ENCODE measurements at places on chromosomes 2 and 18.

GRCh38 chr2:12705230-12705629, 11.5 kb upstream of the TRIB2 start:
- no peak for DNase-seq

DNA sequence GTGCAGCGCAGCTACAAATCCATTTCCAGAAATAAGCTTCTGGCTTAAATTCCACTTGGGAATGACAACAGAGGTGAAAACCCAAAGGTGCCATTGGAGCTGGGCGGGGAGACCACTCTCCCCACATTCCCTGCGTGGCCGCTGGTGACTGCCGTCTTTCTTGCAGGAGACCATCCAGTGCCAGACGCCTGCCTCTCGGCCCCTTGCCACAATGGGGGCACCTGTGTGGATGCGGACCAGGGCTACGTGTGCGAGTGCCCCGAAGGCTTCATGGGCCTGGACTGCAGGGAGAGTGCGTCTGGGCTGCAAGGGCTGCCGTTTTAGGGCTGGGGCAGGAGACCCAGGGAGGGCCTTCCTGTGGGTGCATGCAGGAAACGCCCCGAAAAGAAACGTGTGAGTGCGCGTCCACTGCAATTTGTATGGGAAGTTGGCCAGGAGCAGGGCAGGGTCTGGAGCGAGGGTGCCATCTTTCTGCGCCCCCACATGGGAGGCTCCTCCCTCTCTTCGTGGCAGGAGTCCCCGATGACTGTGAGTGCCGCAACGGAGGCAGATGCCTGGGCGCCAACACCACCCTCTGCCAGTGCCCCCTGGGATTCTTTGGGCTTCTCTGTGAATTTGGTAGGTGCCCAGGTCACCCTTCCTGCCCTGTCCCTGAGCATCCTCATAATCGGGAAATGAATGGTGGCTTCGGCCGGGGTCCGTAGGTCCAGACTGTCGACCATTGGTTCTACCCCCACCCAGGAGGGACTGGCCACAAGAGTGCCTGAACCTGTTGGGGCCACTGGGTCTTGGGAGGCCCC, 49.9 kb downstream of the SNED1 start:
- no peak for DNase-seq

DNA sequence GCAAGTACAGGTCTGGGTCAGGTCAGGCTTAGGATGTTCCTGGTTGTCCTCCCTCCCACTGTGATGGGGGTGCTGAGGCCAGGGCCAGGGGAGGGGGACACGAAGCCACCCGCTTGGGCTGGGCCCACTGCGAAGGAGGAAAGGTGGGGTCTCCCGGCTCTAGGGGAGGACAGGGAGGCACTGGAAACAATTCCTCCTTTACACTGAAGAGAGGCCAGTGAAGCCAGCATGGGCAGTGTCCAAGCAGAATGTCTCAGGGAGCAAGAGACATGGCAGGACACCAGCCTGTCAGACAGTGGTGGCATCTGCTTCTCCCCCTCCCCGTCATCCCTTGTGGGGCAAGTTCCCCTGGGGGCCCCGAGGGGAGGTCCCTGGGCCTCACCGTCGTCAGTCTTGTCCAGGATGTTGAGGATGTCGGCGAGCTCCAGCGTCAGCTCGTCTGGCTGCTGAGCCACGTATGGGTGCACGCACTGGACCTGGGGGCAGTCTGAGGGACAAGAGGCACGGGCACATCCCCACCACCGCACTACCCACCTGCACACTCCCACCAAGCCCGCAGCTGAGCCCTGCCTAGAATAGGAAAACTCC, 10.8 kb downstream of the SNORC start:
- DNase-seq, result no peak

DNA sequence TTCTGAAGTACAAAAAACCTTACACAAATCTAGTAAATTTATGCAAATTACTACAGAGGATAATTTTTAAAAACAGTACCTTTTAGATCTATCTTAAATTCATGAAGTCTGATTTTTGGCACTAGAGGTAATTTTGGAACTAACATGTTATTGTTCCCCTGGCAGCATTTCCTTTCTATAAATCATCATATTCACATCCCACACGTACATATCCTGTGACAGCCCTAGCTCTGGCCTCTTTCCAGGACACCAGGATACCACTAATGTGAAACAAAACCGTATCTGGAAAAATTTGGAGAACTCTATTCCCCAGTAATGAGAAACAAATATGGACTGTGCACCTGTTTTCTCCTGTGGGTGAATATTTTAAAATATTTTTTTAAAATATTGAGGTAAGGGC, 14.0 kb upstream of the BIRC6 start:
- no peak for DNase-seq

DNA sequence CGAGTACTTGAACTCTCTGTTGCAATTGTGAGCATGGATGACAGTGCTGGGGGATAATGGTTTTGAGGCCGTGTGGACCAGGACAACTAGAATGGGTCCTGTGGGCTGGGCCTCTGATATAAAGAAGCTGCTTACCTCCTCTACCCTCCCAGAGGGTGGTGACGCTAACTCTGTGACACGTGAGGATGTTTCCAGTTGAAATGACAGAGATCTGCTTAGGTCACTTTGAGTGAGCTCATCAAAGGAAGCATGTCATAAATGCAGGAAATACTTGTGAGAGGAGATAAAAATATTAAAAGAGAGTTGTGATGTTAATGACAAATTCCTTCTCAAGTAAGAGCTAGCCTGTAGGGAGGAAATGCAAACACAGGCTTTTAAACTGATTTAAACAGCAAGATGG, 16.4 kb downstream of the RMC1 start:
- DNase-seq, result no peak

DNA sequence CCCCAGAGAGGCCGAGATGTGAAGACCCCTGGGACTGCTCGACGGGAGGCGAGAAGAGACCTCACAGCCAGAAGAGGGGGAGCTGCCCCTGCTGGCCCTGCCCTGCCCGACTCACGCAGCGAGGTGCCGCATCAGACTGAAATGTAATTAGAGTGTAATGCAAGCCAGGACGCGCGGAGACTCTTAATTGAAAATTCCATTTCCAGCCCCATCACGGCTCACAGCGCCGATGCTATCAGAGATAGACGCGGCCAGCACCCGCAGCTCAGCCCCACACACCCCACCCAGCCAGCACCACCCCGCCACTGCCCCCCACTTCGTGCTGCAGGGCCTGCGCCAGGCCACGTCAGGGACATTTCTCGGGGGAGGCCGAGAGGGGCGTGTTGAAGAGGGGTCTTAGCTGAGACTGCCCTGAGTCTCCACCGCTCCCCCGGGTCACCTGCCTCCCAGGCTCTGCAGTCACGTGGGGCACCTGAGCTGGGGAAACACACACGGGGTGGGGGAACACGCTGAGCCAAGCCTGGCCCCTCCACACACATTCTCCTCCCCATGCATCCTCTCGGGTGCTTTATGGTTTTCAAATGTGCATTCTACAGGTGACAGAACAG, 78.1 kb downstream of the TEX51 start:
- no peak for DNase-seq

DNA sequence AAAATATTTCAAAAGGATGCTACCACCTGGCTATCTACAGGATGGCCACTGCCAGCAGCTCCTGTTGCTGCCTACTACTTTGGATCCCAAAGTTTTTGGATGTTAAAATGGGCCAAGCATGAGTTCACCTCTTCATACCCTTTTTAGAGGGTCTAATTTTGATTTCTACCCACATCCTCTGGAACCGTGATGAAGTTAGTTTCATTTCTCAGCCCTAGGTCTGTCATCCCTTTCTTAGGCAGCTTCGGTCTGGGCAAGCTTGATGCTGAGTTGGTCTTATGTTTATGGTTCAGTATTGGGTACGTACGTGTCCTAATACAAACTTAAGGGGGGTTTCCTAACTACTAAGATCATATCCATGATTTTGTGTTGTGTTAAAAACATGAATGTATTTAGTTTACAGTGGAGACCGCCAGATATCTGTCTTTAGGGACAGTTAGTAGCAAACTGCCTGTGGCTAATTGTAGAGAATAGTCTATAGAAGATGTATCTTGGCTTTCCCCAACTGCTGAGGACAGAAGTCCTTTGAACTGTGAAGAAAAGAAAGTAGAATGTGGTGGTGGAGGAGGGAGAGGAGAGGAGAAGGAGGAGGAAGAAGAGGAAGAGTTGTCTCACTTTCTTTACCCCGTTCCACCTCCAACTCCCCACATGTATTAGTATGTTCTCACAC, 184.9 kb downstream of the UBE2E3 start:
- no peak for DNase-seq

DNA sequence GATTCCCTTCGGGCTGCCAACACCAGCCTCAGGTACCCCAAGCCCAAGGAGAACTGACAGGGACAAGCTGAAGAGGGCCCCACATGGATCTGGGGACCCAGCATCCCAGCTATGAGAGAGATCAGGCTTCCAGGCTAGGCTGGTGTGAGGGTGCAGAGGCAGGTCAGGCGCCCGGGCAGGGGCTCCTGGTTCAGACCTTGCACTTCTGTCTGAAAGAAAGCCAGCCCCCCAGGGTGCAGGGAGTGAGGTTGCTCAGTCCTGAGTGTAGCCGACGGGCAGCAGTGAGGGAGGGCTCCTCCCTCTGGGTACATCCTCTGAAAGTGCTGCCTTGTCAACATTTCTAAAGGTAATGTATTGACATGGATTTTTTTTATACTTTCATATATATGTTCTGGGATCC, 33.1 kb downstream of the KCNF1 start:
- DNase-seq, result no peak

GRCh38 chr2:104744537-104744936, 109.4 kb upstream of the POU3F3 start:
- no peak for DNase-seq

DNA sequence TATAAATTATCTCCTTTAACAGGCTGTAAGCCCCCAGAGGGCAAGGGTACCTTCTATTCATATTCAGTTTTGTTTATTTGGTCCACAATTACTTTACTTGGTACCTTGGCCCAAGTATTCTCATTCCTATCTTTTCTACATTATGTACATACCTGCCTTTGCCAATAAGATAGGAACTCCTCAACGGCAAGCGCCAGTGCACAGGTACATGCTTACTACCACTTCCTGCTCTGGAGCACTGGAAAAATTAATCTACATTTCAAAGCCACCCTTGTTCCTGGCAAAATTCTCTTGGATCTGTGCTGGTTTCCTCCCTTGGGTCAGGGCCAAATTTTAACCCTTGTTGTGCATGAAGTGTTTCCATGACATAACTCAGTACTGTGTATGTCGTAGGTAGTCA, 34.3 kb upstream of the LMAN1 start:
- no peak for DNase-seq

Measured in AG04450 (cell line).